ENCODE measurements at places on chromosomes 2 and 18. TPM values are rescaled to one million over a fixed set of nuclear protein-coding genes. Genes with fewer than 3 reads are reported as not detected.

- no peak overlapping the region for H3K27ac ChIP-seq
- no peak overlapping the region for H3K4me3 ChIP-seq
- no peaks in the 10 kb centered on the region for H3K36me3 ChIP-seq
- no peak for DNase-seq
- H3K27me3 ChIP-seq = peaks cover 2% of the 10 kb centered on the region
Measured at GRCh38 chr2:2016651-2017311, 272.5 kb upstream of the PXDN start.

DNA sequence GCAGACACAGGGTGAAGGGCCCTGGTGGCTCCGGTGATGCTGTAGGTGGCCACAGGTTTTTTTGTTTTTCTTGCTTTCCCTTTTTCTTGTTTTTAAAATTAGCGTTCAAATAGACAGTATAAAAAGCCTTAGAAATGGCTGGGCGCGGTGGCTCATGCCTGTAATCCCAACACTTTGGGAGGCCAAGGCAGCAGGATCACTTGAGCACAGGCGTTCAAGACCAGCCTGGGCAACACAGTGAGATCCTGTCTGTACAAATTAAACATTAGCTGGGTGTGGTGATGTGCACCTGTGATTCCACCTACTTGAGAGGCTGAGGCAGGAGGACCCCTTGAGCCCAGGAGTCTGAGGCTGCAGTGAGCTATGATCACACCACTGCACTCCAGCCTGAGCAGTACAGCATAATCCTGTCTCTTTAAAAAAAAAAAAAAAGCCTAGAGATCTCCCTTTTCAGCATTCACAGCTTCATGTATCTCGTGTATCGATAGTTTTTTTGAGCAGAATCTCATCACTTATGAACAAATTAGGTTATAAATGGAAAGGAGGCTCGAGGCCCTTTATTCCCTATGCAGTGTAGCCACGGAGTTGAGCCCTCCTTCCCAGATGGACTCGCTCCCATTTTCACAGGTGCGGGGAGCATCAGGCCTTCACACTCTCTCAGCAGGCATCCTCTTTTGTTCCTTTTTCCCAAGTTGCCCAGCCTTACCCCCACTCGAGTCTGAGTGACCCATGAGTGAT lies 50.8 kb downstream of the EMILIN2 start:
- no peak overlapping the region for H3K27ac ChIP-seq
- H3K27me3 ChIP-seq = no peaks in the 10 kb centered on the region
- H3K4me1 ChIP-seq = peaks cover 11% of the 10 kb centered on the region

- H3K4me1 ChIP-seq = no peaks in the 10 kb centered on the region
- H3K4me3 ChIP-seq = no peak overlapping the region
- H3K27ac ChIP-seq = no peak overlapping the region
- H3K27me3 ChIP-seq = peaks cover 3% of the 10 kb centered on the region
- DNase-seq = no peak
Measured at GRCh38 chr2:1837022-1837421, 92.7 kb upstream of the PXDN start.

DNA sequence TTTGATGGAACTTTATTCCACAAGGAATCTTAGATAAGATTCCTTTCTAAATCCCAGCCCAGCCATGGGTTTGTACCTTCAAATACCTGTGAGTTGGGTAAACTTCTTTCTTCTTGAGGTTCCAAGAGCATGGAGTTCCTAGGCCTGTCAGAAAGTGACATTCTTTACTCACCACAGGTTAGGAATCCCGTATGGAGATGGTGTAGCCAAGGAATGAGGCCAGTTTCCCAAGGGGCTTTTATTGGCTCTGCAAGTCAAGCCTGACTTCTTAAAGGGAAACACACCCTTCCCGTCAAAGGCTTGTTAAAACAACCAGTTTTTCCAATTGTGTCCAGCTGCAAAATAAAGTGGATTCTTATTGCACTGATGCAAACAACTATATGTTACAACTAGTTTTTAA lies 45.8 kb downstream of the STK17B start:
- peaks cover 15% of the 10 kb centered on the region for H3K4me1 ChIP-seq
- H3K27ac ChIP-seq = no peak overlapping the region
- no peaks in the 10 kb centered on the region for H3K27me3 ChIP-seq
- DNase-seq = peak; percentile 16

GRCh38 chr2:102418421-102418961 lies 4.5 kb upstream of the IL18RAP start:
- H3K27me3 ChIP-seq = peaks cover 5% of the 10 kb centered on the region
- no peaks in the 10 kb centered on the region for H3K4me1 ChIP-seq
- H3K27ac ChIP-seq = no peak overlapping the region

DNA sequence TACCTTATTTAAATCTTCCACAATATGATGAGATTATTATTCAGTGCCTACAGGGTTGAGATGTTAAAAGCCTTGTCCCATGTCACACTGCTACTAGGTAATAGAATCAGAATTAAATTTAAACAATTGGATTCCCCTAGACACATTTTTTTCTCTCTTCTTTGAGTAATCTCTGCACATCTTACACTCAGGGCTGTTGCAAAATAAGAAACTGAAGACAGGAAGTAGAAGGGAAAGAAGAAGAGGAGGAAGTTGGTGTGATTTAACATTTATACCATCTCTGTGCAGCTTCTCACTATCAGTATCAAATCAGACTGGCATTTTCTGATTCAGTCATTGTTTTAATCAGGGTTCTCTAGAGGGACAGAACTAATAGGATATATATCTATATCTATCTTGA lies 677.6 kb downstream of the IRS1 start:
- H3K4me1 ChIP-seq = peaks cover 19% of the 10 kb centered on the region
- no peak overlapping the region for H3K4me3 ChIP-seq
- H3K36me3 ChIP-seq = no peaks in the 10 kb centered on the region
- H3K27ac ChIP-seq = no peak overlapping the region
- DNase-seq = no peak

DNA sequence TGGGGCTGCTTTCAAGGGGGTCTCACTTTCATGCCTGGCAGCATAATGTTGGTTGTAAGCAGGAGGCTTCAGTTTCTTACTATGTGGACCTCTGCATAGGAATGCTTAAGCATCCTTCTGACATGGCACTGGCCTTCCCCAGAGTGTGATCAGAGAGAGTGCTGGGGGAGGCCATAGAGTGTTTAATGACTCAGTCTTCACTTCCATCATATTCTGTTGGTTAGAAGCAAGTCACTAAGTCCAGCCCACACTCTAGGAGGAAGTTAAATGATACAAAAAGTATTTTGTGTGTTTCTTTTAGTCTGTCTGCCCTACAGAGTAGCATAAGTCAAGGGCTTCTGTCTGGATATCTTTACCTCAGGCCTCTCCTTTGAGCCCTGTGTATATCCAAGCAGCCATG lies 64.9 kb downstream of the GALNT1 start:
- H3K27ac ChIP-seq = no peak overlapping the region
- no peaks in the 10 kb centered on the region for H3K27me3 ChIP-seq
- H3K4me1 ChIP-seq = no peaks in the 10 kb centered on the region
- H3K4me3 ChIP-seq = no peak overlapping the region
- DNase-seq = no peak
- no peaks in the 10 kb centered on the region for H3K36me3 ChIP-seq

- H3K36me3 ChIP-seq = peaks cover 74% of the 10 kb centered on the region
- H3K27me3 ChIP-seq = no peaks in the 10 kb centered on the region
- no peak for DNase-seq
- H3K4me3 ChIP-seq = no peak overlapping the region
- no peak overlapping the region for H3K27ac ChIP-seq
Measured at GRCh38 chr2:216146573-216146972, 37.4 kb downstream of the XRCC5 start.

- no peaks in the 10 kb centered on the region for H3K27me3 ChIP-seq
- H3K4me1 ChIP-seq = peaks cover 16% of the 10 kb centered on the region
- DNase-seq = no peak
- H3K36me3 ChIP-seq = no peaks in the 10 kb centered on the region
- H3K27ac ChIP-seq = no peak overlapping the region
Measured at GRCh38 chr18:45660746-45661145, 45.5 kb downstream of the SLC14A2 start.

- H3K27me3 ChIP-seq = no peaks in the 10 kb centered on the region
- peak overlapping the region; percentile 48 for H3K27ac ChIP-seq
Measured at GRCh38 chr2:100786297-100786658, 33.7 kb upstream of the NPAS2 start.

- no peak overlapping the region for H3K27ac ChIP-seq
- DNase-seq = no peak
- H3K4me1 ChIP-seq = no peaks in the 10 kb centered on the region
- H3K4me3 ChIP-seq = no peak overlapping the region
- no peaks in the 10 kb centered on the region for H3K36me3 ChIP-seq
Measured at GRCh38 chr2:96680561-96681141, 38.1 kb downstream of the FER1L5 start.

DNA sequence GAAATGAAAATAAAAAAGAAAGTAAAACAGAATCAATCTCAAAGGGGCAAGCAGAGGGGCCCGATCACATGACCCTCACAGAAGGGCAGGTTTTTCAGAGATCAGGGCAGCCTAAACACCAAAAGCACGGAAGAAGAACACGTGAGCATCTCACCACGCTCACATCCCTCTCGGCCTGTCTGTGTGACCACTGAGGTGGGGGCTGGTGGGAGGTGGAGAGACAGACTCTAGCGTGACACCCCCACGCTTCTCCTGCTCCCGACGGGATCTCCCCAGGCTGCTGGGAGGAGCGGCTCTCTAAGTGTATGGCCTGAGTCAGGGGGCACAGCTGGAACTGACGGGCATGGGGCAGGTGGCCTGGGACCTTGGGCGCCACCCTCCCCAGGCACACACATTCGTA lies 23.5 kb upstream of the MTERF4 start:
- no peak for DNase-seq
- no peaks in the 10 kb centered on the region for H3K27me3 ChIP-seq
- H3K4me1 ChIP-seq = no peaks in the 10 kb centered on the region
- H3K4me3 ChIP-seq = no peak overlapping the region
- no peak overlapping the region for H3K27ac ChIP-seq

- no peak for DNase-seq
- no peak overlapping the region for H3K27ac ChIP-seq
- peaks cover 10% of the 10 kb centered on the region for H3K4me1 ChIP-seq
- H3K27me3 ChIP-seq = no peaks in the 10 kb centered on the region
- H3K4me3 ChIP-seq = no peak overlapping the region
Measured at GRCh38 chr18:48803518-48803917, 147.2 kb downstream of the SMAD7 start.

DNA sequence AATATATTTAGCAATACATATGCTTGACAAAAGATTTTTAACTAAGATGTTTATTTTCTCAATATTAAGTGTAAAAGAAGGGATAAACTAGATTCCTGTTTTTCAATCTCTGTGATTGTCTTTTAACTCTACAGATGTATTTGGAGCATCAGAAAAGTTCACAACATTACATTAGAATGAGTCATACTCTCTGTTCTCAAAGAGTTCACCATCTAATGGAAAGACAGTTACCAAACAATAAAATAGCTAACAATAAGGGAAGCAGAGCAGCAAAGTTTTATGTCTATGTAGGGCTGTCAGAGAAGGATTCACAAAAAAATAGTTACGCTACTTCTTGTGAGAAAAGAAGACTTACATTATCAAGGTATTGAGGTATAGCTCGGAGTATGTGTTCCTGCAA lies 109.2 kb upstream of the MAP2 start:
- H3K27me3 ChIP-seq = no peaks in the 10 kb centered on the region
- H3K4me1 ChIP-seq = no peaks in the 10 kb centered on the region
- no peak overlapping the region for H3K4me3 ChIP-seq
- peak; percentile 13 for DNase-seq
- H3K36me3 ChIP-seq = no peaks in the 10 kb centered on the region

DNA sequence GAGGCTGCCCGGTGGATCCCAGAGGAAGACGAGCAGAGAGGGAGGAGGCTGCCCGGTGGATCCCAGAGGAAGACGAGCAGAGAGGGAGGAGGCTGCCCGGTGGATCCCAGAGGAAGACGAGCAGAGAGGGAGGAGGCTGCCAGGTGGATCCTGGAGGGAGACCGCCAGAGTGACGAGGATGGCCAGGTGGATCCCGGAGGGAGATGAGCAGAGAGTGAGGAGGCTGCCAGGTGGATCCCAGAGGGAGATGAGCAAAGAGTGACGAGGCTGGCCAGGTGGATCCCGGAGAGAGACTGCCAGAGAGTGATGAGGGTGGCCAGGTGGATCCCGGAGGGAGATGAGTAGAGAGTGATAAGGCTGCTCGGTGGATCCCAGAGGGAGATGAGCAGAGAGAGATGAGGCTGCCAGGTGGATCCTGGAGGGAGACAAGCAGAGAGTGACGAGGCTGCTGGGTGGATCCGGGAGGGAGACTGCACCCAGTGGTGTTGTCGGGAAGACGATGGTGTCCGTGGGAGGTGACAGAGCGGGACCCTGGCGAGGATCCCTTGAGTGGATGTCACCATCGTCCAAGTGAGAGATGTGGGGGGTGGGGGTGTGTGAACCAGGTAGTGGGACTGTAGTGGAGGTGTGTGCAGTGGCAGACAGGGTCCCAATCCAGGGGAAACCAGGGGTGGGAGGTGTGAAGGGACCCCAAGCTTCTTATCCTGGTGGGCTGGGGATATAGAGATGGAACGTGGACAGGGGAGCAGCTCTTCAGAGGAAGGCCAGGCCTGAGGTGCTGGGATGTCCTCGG lies 22.3 kb downstream of the DCDC2C start:
- no peaks in the 10 kb centered on the region for H3K36me3 ChIP-seq
- no peak overlapping the region for H3K4me3 ChIP-seq
- H3K27ac ChIP-seq = no peak overlapping the region
- DNase-seq = no peak

GRCh38 chr2:46117994-46118393 lies 179.2 kb upstream of the EPAS1 start:
- H3K4me3 ChIP-seq = no peak overlapping the region
- no peaks in the 10 kb centered on the region for H3K27me3 ChIP-seq
- H3K4me1 ChIP-seq = peaks cover 28% of the 10 kb centered on the region

DNA sequence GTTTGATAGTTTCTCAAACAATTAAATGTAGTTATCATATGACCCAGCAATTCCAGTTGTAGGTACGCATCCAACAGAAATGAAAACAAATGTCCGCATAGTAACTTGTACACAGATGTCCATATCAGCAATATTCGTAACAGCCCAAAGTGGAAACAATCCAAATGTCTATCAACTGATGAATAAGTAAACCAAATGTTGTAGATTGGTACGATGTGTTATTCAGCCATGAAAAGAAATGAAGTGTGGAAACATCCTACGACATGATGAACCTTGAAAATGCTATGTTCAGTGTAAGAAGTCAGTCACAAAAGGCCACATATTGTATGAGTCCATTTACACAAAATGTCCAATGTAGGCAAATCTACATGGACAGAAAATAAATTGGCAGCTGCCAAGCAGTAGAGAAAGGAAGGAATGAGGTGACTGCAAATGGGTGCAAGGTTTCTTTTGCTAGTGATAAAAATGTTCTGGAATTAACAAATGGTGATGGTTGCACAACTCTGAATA lies 26.9 kb downstream of the GAREM1 start:
- no peak overlapping the region for H3K4me3 ChIP-seq
- no peaks in the 10 kb centered on the region for H3K36me3 ChIP-seq
- H3K27ac ChIP-seq = no peak overlapping the region
- H3K27me3 ChIP-seq = no peaks in the 10 kb centered on the region
- H3K4me1 ChIP-seq = no peaks in the 10 kb centered on the region

Gene MROH2A
- not detected for total RNA-seq

Gene KCNIP3
- total RNA-seq = 1.5 TPM

Gene SERPINB5
- not detected for total RNA-seq

Gene POMC
- not detected for total RNA-seq

Gene PAIP2B
- 1.7 TPM for total RNA-seq

Gene DSC3
- total RNA-seq = 5.2 TPM

Gene TGIF1
- 128 TPM for total RNA-seq

Gene RNF152
- 73.9 TPM for total RNA-seq

Gene TM4SF20
- total RNA-seq = not detected

Data from astrocyte (in vitro differentiated cells and primary cell).